IPS DF 6.9 (cell line): ENCODE measurements at places on chromosomes 1 and 21.

- no peak for DNase-seq
Measured at GRCh38 chr1:21662426-21663247, 6.5 kb downstream of the RAP1GAP start.

DNA sequence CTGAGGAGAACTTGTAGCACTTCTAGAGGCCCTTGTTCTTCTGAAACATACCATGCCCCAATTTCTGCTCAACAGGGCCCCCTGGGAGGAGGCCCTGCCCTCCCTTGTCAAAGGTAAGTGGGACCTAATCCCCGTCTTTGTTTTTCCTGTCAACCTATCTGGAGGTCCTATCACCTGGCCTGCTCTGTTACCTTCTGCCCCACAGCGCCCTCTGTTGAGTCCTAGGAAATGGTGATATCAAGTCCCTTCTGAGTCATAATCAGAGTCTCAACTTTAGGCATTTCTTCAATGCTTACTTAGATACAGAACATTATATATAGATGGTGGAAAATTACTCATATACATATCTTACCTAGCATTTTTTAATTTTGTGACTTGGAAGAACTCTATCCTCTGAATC is 28.2 kb upstream of the FCRL4 start:
- DNase-seq: peak; percentile 61

- no peak for DNase-seq
Measured at GRCh38 chr1:207089627-207090355, 1.1 kb downstream of the C4BPB start.

- no peak for DNase-seq
Measured at GRCh38 chr1:48341221-48341620, 118.7 kb downstream of the SLC5A9 start.
